ENCODE measurements at places on chromosomes 5 and 9.
A peak's percentile ranks its signal among the peaks of the same experiment; 100 is the strongest.

GRCh38 chr5:35698047-35698808, 80.6 kb downstream of the SPEF2 start:
- no peak for DNase-seq

GRCh38 chr9:130262771-130263170, 2.8 kb upstream of the HMCN2 start:
- DNase-seq, result no peak

DNA sequence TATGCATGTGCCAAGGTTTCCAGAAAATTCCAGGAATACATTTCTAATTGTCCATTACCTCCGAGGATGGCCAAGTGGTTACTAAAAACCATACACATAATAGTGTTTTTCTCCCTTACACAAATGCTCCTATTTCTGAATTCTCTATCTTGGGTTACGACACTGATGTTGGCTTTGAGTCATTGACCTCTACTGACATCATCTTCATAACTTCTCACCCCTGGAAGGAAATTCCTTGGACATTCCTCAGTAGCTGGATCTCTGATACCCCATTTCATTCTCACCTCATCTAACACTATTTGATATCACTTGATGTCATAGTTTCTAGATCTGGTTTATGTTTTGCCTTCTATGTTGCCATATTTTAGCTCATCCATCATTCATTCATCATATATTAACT, 287.2 kb downstream of the CTNND2 start:
- DNase-seq, result no peak

GRCh38 chr5:124825250-124825982, 79.0 kb upstream of the ZNF608 start:
- no peak for DNase-seq

DNA sequence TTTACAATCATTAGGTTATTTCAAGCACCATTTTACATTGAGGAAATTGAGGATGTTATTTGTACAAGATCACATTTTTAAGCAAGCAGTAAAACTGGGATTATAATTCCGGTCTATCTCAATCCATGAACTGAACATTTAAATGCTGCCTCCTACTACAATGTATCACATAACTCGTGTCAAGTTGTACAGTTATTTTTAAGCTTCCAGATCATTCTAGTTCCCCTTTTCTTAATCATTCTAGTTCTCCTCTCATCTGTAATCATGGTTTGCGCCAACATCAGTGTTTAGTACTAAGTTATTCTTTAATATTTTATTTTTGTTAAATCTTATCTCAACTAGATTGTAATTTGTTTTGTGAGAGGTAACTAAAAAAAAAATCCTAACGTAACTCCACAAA, 2.4 kb upstream of the UHRF2 start:
- DNase-seq, result no peak

GRCh38 chr9:137270929-137271695, 6.4 kb upstream of the TOR4A start:
- no peak for DNase-seq

GRCh38 chr9:126906091-126906490, 8.5 kb upstream of the RALGPS1 start:
- DNase-seq, result no peak

- DNase-seq, result no peak
Measured at GRCh38 chr9:117734523-117735314, 30.5 kb downstream of the TLR4 start.

DNA sequence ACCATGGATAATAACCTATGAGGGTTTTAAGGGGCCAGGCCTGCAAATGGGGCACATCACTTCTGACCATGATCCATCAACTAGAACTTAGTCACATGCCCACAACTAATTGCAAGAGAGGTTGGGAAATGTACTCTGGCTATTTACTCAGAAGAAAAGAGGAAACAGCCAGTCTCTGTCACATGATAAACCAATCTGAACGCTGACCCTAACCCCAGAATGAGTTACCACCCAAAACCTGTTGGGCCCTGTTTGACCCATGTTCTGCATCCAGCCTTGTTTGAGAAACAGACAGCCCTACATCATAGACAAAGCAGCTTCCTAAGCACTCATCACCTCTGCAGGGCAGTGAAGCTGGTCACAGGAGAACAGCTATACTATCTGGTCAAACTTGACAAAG, 5.8 kb downstream of the MACROH2A1 start:
- no peak for DNase-seq

GRCh38 chr9:38368731-38369130, 23.8 kb upstream of the ALDH1B1 start:
- no peak for DNase-seq

- no peak for DNase-seq
Measured at GRCh38 chr5:135034236-135034962, 371 bp upstream of the PITX1 start.

- no peak for DNase-seq
Measured at GRCh38 chr5:154868702-154869101, 10.3 kb downstream of the CNOT8 start.

- no peak for DNase-seq
Measured at GRCh38 chr9:120868339-120868675, 8.7 kb downstream of the PHF19 start.

GRCh38 chr5:51278539-51278938, 104.7 kb upstream of the ISL1 start:
- DNase-seq, result no peak

DNA sequence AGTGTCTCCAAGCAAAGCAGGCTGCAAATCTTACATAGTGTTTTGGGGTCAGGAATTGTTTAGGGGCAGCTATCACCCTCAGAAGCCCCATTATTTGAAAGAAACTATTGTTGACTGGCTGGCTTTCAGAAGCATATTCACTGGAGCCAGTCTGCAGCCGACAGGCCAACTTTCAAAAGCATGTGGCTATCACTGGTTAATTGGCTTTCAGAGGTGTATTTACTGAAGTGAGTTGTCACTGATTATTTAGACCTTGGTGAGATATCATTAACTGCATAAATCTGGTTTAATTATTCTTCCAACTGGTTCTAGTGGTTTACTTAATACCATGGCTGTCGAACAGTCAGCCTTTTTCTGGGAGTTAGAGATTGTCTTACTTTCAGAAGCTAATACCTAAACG, 247.0 kb downstream of the CWC27 start:
- DNase-seq, result no peak

GRCh38 chr5:176648474-176649194, 1.4 kb downstream of the TSPAN17 start:
- no peak for DNase-seq

DNA sequence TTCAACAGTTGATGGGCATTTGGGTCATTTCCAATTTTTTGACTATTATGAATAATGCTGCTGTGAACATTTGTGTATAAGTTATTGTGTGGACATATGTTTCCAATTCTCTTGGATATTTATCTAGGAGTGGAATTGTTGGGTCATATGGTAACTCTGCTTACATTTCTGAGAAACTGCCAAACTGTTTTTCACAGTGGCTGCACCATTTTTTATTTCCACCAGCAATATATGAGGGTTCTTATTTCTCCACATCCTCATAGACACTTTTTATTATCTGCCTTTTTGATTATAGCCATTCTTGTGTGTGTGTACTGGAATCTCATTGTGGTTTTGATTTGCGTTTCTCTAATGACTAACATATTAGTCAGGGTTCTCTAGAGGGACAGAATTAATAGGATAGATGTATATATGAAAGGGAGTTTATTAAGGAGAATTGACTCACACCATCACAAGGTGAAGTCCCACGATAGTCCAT, 14.7 kb upstream of the MED27 start:
- DNase-seq, result no peak

DNA sequence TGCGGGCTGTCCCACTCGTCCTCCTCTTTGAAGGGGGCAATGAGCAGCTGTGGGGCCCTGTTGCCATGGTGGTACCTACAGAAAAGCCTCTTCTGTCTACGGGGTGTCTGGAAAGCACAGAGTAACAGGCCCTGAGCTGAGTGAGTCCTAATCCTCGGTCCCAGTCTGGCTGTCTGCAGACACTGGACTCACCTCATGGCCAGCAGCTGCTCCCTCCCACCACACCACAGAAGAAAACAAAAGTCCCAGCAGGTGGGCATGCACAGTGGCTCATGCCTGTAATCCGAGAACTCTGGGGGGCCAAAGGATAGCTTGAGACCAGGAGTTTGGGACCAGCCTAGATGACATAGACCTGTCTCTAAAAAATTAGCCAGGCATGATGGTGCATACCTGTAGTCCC, 19.9 kb downstream of the P4HA2 start:
- no peak for DNase-seq

GRCh38 chr5:1449081-1449630, 3.9 kb upstream of the SLC6A3 start:
- DNase-seq, result no peak

GRCh38 chr9:4362281-4362680, 62.4 kb upstream of the GLIS3 start:
- DNase-seq, result no peak

DNA sequence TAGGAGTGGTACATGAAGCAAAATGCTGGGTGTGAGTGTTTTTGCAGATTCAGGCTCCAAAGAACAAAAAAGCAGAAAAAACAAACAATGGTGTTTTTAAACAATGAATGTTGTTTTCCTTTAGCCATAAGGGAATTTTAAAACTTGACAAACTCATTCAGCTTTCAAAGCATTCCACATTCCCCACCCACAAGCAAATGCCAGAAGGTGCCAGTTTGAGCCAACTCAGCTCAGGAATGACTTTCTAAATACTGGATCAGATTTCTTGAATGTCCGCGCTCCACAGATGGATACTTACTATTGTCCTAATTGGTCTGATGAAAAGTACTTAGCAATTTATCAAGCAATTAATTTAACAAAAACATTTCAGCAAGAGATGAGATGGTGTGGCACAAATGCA, 12.9 kb upstream of the MOB3B start:
- DNase-seq, result no peak

DNA sequence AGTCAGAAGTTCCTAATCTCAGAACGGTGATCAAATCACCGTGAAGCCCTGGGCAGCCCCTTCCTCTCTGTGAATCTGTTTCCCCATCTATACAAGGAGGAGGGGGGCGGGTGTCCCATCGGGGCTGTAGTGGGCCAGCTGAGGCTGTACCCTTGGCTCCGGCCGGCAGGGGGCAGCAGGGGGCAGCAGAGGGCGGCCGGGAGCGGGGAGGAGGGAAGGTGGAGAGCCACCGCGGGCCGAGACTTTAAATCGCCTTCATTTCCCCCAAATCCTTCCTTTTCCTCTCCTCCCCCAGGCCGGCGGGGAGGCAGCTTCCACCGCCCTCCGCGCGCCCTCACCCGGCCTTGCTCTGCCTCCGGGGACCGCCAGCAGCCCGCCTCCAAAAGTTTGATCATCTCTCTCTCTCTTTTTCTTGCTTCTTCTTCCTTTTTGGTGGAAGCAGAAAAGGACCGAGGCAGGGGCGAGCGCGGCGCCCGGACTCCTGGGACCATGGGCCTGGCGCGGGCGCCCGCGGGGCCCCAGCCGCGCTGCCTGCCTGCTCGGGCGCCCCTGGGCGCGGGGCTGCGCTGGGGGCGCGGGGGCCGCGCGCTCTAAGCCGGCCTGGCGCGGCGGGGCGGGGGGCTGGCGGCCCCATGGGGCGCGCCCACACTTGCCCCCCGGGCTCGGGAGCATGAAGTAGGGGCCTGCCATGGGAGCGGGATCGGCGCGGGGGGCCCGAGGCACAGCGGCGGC, at the start of gene COL27A1:
Gene COL27A1, plus strand, starts transcription at position 275 of the 732 bp plus-strand sequence. Its CDS starts 414 bp downstream, at position 689.
- peak; percentile 59 for DNase-seq

GRCh38 chr9:83669067-83669466, 38.7 kb downstream of the UBQLN1 start:
- DNase-seq, result no peak

GRCh38 chr5:129114539-129115193, 20.1 kb downstream of the ISOC1 start:
- DNase-seq, result no peak

DNA sequence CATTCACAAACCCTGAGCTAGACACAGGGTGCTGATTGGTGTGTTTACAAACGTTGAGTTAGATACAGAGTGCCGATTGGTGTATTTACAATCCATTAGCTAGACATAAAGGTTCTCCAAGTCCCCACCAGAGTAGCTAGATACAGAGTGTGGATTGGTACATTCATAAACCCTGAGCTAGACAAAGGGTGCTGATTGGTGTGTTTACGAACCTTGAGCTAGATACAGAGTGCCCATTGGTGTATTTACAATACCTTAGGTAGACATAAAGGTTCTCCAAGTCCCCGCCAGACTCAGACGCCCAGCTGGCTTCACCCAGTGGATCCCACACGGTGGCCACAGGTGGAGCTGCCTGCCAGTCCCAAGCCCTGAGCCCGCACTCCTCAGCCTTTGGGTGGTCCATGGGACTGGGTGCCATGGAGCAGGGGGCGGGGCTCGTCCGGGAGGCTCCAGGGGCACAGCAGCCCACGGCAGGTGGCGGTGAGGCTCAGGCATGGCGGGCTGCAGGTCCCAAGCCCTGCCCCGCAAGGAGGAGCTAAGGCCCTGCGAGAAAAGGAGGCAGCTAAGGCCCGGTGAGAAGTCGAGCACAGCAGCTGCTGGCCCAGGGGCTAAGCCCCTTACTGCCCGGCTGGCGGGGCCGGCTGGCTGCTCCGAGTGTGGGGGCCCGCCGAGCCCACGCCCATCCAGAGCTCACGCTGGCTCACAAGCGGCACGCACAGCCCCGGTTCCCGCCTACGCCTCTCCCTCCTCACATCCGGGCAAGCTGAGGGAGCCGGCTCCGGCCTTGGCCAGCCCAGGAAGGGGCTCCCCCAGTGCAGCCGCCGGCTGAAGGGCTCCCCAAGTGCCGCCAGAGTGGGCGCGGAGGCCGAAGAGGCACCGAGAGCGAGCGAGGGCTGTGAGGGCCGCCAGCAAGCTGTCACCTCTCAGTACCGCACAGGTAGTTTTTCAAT, 1039.2 kb upstream of the CDH9 start:
- no peak for DNase-seq

DNA sequence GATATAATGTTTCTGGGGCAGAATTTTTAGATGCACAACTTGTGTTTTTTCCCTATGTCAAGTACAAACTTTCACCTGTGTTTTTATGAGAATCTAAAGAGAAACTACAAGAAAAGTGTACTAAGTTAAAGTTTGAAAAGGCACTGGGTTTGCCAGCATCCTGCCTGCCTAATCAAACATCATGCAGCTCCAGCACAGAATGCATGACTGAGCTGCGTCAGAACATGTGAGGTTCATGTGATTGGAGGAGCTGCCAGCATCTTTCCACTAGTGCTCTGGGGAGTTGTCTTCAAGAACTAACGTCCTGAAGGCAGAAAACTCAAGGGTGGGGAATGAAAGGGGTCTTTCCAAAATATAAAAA, 46.1 kb upstream of the RIC1 start:
- no peak for DNase-seq

- peak; percentile 11 for DNase-seq
Measured at GRCh38 chr9:14692470-14693250, 572 bp downstream of the ZDHHC21 start.

GRCh38 chr5:63727583-63727982, 234.7 kb downstream of the HTR1A start:
- DNase-seq, result no peak

DNA sequence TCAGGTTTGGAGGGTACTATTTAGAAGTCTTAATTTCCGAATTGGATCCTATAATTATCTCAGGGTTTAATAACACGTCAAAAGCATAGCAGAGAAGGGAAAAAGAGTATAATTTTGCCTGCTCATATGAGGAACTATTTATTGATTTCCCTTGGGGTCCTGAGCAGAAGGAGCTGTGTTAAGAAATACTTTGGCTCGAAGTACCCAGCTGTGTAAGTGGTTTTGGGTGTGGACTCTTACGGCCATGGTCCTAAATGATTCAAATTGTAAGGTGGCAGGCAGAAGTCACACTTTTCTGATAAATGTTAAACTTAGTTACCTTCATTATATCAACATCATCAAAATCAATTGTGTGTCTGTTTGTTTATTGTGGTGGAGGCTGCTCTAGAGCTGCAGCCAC, 190.4 kb downstream of the MTRR start:
- DNase-seq, result no peak

All from stimulated activated CD8-positive, alpha-beta memory T cell treated with anti-CD3 and anti-CD28 coated beads, Interleukin-12 subunit alpha, Interleukin-12 subunit beta, amount 100 ng/mL, for 1 hour (primary cell).